ENCODE measurements at places on chromosomes 4 and X.

GRCh38 chr4:113080050-113080449, 30.6 kb downstream of the ANK2 start:
- DNase-seq: no peak

DNA sequence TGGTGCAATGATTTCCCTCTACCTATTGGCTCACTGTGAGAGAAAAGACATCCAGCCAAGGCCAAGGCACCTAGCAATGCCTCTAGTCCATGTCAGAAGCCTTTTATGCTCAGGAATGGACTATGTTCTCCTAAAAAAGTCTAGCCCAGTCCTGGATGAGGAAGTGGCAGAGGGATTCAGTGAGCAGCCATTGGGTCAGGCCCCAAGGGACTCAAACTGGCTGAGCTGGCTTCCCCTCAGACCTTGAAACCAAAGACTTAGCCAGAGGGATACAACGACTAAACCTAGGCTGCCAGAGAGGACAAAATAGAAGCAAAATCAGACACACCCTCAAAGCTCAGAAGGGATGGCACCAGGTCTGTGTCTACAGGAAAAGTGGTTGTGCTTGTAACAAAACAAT, 49.1 kb downstream of the ARHGEF9 start:
- no peak for DNase-seq

GRCh38 chr4:46830971-46831454, 78.0 kb downstream of the COX7B2 start:
- no peak for DNase-seq

DNA sequence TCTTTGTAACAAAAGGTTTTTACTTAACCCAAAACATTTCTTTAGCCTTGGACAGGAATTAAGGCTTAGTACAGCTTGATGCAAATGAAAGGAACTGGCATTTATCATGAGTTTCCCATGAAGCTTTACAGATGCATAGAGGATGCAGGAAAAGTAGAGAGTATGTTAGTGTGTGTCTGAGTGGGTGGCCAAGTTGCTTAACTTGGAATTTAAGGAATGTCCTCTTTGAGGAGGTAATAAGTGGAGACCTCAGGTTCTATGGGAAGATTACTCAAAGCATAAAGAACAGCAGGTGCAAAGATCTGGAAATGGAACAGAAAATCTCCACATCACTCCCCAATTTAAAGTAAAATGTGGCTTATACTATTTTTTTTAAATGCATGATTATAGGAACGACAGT, 457.9 kb downstream of the KCNIP4 start:
- DNase-seq: no peak

DNA sequence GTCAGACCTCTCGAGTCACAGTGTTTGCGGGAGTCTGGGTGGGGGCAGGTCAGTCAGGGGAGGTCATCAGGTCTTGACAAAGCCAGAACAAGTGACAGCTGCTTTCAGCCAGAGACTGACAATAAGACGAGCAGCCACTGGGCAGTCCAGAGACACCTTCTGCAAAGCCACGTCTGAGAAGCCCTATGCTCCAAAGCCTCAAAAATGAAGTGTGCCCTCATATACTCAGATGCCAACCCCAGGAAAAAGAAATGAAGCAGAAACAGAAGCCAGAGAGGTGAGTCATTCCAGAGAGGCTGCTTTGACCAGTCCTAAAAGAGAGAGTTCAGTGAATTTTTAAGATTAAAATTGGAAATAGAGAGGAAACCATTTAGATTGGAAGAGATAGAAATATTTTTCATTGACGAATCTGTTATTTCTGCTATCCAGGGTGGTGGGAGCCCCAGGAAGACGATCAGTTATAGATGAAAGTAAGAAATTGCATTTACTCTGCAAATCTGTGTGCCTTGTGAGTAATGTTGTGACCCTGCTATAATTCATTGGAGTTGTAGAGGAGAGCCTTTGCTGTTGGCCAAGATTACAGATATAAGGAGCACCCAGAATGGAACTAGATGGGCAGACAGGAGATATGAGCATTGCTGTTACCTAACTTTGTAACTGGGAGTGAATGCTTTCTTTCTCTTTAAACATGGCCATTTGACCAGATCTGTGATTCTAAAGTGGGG, 77.9 kb downstream of the LRRC66 start:
- peak; percentile 41 for DNase-seq

GRCh38 chr4:147727476-147728028, 4.3 kb upstream of the ARHGAP10 start:
- no peak for DNase-seq

GRCh38 chr4:27787195-27787594, 926.6 kb downstream of the STIM2 start:
- no peak for DNase-seq

- DNase-seq: no peak
These were observed 312.2 kb downstream of the GALNTL6 start for GRCh38 chr4:172125443-172125842.

DNA sequence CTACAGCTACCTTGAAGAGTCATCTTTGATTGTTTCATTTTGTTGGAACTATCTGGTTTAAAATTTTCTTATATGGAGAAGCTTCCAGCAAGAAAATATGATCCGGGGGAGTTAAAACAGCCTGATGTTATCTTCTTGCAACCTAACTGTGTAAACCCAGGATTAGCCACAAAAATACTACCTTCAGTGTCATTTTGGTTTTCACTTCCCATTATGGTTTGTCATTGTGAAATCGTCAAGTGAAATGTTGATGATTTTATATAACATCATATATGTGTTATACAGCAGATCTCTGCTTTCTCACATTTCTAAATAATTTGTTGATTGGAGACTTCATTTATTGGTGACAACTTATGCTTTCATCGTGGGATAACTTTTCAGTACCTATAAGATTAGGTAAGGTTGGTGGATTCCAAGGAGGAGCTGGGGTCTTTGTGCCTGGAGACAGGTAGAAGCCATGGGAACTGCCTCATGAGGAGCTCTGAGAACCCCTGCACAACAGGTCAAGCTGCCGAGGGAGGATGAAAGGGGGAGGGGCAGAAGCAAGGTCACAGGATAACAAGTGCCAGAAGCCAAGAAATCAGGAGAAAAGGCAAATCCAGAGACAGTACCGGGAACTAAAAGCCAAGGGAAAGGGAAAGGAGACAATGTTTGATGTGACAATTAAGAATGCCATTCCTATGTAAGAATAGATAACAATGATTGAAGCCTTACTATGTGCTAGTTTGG, 7.2 kb downstream of the ARHGAP24 start:
- DNase-seq: no peak

- DNase-seq: peak; percentile 29
These were observed 333.9 kb upstream of the FSTL5 start for GRCh38 chr4:162497564-162498167.

DNA sequence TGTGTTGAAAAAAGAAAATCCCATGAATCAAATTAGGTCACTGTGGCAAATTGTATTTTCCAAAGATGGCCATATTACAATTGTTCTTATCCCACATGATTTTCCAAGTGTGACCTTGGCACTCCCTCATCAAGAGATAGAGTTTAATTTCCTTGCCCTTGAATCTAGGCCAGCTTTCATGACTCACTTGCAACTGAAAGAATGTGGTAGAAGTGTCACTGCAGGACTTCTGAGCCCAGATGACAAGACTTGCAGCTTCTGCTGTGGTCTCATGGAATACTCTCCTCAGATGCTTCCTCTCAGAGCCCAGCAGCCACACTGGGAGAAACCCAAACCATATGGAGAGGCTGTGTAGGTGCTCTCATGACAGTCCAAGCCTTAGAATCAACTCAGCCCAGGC, 139.0 kb downstream of the ADAMTS3 start:
- peak; percentile 43 for DNase-seq

DNA sequence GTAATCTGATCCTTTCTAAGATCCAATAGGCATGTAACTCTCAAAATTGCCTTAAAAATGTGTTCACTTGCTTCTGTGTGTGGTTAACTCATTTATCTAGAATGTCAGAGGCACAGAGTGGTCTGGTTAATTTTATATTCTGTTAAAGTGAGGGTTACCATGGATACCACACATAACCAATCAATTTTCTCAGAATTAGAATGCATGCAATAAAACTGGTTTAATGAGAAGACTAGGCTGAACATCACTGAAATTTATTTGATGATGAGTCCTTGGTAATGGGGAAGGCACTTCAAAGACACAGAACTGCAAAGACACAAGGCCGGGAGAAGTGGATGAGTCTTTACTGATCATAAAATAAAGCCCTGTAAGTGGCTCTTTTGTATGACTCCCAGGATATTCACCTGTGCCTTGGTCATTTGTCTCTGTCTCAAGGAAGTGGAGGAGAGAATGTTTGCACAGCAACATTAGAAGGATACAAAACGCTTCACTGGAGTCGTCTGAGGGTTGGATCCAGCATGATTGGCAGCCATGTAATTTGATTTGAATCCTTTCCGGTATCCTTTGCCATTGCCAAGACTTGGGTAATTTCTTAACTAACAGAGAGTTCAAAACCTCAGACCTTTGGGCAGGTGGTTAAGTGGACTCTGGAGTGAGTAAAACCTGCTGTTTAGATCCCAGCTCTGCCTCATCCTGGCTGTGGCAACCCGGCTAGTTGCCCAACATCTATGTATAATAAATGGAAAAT, 94.0 kb upstream of the RBPJ start:
- DNase-seq: no peak

GRCh38 chr4:74244049-74244448, 64.2 kb upstream of the EPGN start:
- no peak for DNase-seq

GRCh38 chr4:112348488-112349158, 51.5 kb downstream of the ALPK1 start:
- DNase-seq: peak; percentile 67

DNA sequence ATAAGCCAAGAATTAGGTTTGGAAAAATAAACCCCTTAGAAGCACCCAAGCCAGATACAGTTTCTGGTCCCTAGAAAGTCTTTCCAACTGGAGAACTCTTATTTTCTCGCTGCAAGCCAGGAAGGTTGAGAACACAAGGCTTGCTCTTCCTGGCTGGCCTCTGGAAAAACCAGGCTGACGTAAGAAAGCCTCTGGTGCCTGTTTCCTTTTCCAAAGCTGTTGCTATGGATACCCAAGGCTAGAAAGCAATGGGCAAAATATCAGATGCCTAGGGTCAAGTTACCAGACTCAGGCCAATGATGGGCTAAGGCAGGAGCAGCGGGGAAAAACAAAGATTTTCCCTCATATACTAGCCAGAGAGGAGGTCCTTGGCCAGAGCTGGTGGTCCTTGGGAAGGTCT, 281.6 kb downstream of the KLHL13 start:
- DNase-seq: no peak

- DNase-seq: peak; percentile 17
These were observed 100.6 kb downstream of the CHIC2 start for GRCh38 chr4:53963781-53964180.

- DNase-seq: no peak
These were observed 131.8 kb downstream of the PRKX start for GRCh38 chrX:3581609-3582108.
